ENCODE measurements at places on chromosomes 1 and 21.

- DNase-seq: no peak
Observed at GRCh38 chr1:94092210-94092613, 28.7 kb downstream of the ABCA4 start.

DNA sequence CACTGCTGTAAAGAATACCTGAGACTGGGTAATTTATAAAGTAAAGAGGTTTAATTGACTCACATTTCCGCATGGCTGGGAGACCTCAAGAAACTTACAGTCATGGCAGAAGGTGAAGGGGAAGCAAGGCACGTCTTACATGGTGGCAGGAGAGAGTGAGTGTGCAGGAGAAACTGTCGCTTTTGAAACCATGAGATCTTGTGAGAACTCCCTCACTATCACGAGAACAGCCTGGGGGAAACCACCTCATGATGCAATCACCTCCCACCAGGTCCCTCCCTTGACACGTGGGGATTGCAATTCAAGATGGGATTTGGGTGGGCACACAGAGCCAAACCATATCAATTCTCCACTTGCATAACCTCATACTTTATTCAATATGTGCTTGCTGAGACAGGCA lies 76.6 kb downstream of the GIPC2 start:
- DNase-seq: no peak

- DNase-seq: no peak
Observed at GRCh38 chr1:35447278-35447677, 109.9 kb downstream of the KIAA0319L start.

DNA sequence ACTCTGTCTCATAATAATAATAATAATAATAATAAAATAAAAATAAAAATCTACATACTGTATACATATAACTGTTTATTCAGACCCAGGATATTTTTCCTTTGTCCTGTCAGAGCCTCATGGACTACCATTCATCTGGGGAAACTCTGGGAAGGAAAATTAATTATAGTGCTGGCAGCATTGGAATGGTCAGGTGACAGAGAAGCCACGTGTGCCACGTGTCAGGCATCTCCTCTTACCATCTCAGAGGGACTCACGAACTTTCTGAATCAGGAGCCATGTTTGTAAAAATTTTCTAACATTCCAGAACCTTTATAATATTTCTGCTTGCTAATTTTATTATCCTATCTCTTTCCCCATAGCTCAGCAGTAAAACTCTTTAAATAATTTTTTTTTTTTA lies 97.8 kb upstream of the HNRNPU start:
- no peak for DNase-seq

DNA sequence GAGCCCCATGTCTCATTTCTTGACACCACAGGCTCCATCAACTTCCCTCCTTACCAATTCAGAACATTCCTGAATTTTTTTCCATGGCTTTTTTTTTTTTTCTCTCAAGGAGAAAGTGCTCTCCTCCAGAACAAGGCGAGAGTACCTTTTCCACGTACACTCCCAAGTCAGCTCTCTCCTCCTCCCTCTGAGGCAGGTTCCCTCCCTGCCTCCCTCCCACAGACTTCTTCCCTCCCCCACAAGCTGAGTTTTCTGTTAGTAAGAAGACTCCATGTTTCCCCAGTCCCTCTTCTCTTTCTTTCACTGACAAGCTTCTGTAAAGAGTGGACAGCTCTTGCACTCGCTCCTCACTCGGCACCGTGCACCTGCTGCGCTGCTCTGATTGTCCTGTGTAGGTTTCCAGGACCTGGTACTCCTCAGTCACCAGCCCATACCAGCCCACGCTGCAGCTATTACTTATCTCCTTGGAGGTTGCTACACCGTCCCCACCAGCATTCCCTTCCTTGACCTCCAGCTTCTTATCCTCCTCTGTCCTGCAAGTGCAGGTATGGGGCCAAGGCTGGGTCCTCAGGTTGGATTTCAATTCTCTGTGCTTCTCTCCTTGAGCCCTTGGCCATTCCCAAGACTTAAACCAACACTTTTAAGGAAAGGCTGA lies 3.8 kb downstream of the TRAF5 start:
- DNase-seq: no peak

- DNase-seq: no peak
Observed at GRCh38 chr1:110477041-110477440, 26.1 kb downstream of the PROK1 start.

GRCh38 chr1:64986903-64987871 lies 20.8 kb upstream of the JAK1 start:
- no peak for DNase-seq

DNA sequence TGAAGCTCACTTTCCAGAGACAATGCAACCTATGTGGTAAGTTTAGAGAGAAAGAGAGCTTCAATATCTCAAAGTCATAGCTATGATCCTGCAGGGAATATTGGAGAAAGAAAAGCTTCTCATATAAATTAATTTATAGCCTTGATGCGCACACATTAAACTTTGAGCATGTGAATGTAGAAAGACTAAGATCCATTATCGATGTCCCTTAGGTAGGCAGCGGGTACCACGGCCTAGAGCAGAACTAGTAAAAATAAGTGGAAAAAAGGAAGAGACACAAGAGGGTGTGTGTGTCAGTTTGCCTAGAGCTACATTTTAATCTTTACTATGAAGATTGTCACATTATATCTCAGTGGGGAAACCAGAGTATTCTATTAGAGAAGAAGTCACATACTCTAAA lies 685.6 kb downstream of the AMY1C start:
- DNase-seq: no peak

DNA sequence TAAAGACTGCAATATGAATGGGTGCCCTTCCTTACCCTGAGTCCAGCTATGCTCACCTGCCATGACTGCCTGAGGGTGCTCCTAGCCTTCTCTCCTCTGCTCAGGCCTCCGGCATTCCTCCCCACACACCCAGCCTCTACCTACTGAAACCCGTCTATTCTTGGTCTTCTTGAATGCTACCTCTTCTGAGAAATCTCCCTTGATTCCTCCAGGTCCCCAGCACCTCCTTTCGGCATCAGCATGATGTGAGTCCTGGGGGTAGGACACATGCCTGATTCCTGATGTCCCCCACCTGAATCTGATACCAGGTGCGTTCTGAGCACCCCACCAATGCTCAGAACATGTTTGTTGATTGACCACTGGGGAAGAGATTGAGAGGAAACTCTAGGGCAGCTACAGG lies 8.6 kb downstream of the LDLRAD1 start:
- no peak for DNase-seq

DNA sequence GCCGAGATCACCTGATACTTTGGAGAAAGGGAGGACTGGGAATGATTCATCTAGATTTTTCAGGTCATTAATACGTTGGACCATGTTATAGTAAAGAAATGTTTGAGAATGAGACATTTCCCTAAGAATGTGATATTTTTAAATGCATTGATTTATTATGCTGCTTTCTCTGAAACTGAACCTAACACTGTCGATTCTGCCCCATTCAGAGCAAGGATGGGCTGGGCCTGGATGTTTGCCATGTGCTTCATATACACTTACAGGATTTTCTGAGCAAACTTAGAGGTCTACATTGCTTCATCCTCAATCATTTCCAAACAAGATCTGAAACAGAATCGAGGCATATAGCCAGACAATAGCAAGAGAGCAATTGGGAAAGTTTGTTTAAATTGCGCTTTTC lies 183.3 kb downstream of the CRB1 start:
- no peak for DNase-seq

DNA sequence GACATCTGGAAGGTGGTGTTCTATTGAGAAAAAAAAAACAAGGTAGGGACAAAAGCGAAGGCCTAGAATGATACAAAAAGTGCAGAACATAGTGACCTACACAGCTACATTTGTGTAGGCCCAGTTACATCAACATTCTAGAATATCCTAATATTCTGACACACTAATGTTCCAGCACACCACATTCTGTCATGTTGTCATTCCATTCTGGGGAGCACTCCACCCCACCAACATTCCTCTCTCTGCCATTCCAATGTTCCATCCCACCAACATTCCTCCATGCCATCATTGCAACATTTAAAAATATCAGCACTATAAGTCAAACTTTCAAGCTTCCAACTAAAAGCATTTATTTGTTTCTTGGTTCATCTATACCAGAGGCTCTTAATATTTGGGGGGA lies 28.5 kb downstream of the COA7 start:
- no peak for DNase-seq

DNA sequence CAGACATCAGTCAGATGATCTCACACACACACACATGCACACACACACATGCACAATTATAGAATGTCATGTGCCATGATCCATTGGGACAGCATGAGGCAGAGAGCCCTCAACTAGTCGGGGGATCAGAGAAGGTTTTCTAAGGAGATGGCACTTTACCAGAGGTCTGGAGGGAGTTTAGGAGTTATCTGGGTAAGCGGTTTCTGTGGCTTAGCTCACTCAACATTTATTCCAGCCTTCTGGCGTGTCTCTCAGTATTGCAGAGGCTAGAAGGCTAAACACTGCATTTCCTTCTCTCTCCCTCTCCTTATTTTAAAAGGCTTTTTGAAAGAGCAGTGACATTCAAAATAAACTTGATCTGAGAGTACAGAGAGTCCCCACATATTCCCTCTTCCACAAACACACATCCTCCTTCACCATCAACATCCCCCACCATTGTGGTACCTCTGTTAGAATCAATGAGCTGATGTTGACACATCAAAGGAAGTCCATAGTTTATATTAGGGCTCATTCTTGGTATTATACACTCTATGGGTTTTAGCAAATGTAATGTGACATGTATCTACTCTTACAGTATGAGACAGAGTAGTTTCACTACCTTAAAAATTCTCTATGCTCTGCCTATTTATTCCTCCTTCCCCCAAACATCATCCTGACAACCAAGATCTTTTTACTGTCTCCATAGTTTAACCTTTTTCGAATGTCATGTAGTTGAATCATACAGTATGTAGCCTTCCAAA lies 9.0 kb upstream of the PLA2G2A start:
- no peak for DNase-seq

- DNase-seq: no peak
Observed at GRCh38 chr1:13543451-13544220, 29.8 kb upstream of the LRRC38 start.

- DNase-seq: no peak
Observed at GRCh38 chr1:155816351-155816750, 40.7 kb downstream of the GON4L start.

DNA sequence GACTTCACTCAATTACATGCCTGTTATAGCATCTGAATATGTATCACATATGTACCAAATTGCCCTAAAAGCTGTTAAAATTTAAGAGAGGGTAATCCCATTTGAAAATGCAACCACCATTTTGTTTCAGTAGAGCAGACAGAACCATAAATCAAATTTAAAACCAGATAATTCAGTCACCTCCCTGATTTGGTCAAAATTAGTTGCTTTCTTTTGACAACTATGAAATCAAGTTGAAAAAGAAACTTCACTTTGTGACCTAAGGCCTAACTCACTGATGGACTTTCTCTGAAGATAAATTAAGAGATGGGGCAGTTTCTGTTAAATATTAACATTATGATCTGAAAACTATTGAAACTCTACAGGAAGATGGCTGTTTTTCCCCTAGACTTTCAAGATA lies 6.7 kb downstream of the GORAB start:
- DNase-seq: no peak

DNA sequence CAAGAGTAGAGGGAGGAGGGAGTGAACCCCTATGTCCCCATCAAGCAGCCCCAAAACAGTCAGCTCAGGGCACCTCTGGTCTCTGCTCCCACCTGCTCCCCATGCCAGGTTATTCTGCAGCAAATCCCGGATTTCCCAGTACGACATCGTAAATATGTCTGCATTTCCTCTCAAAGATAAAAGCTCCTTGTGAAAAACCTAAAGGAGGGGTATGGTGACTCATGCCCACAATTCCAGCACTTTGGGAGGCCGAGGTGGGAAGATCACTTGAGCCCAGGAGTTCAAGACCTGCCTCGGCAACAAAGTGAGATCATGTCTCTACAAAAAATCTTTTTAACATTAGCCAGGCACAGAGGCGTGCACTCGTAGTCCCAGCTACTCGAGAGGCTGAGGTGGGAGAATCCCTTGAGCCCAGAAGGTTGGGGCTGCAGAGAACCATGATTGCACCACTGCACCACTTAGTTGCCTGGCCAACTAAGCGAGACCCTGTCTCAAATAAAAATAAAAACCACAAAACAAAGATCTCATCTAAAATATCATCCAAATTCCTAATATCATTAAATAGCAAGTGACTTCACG lies 7.1 kb downstream of the ACOT7 start:
- DNase-seq: no peak

DNA sequence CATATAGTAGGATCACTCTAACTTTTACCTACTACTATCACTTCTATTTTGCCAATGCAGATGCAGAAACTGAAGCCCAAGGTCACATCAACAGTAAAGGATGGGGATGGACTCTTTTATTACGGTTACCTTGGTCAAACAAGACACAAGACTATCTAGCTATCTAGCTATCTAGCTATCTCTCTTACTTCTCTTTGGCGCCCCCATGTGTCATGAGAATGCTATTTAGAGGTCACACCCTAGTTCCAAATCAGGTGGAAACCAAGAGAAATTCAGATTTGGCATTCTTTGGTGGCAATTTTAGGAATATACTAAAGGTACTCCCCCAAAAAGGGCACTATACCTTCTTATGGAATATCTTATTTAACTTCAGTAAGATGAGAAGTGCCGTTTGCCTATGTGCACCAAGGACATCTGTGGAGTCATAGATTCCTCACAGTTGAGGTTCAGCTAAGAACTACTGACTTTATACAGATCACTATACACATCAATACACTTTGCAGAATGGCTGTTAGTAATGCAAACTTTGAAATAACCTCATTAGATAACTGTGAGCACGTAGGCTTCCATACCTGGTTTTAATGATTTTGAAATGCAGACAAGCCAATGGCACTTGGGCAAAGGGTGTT lies 6.7 kb downstream of the ZNF648 start:
- DNase-seq: no peak

- DNase-seq: no peak
Observed at GRCh38 chr1:209086486-209087192, 496.9 kb upstream of the CAMK1G start.

- no peak for DNase-seq
Observed at GRCh38 chr1:220409771-220410595, 118.0 kb upstream of the MARK1 start.

DNA sequence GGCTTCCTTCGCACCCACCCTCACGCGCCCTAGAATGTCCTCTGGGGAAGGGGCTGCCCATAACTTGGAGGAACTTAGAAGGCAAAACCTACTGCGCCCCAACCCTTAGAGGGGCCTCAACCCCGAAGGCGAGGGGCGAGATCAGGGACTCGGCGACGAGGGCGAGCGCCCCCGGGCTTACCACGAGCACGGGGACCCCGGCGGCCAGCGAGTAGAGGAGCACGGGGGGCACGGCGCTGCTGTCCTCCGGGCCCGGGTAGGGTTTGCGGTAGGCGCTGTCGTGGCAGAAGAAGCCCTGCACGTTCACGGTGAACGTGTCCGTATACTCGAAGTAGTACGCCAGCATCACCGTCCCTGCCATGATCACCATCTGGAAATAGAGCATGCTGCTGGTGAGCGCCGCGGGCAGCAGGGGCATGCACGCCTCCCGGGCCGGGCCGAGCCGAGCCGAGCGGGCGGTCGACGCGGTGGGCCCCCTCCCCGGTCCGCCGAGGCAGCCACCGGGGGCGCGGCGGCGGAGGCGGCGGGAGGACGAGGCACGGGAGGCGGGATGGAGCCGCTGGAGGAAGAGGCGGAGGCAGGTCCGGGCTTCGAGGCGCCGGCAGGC lies 304 bp downstream of the PLPPR5 start:
- no peak for DNase-seq
